ENCODE measurements at places on chromosomes 7 and 10.

- DNase-seq: no peak
Observed at GRCh38 chr7:139721821-139722220, 56.0 kb downstream of the HIPK2 start.

GRCh38 chr7:10779465-10780399 lies 193.9 kb upstream of the PHF14 start:
- DNase-seq: no peak

DNA sequence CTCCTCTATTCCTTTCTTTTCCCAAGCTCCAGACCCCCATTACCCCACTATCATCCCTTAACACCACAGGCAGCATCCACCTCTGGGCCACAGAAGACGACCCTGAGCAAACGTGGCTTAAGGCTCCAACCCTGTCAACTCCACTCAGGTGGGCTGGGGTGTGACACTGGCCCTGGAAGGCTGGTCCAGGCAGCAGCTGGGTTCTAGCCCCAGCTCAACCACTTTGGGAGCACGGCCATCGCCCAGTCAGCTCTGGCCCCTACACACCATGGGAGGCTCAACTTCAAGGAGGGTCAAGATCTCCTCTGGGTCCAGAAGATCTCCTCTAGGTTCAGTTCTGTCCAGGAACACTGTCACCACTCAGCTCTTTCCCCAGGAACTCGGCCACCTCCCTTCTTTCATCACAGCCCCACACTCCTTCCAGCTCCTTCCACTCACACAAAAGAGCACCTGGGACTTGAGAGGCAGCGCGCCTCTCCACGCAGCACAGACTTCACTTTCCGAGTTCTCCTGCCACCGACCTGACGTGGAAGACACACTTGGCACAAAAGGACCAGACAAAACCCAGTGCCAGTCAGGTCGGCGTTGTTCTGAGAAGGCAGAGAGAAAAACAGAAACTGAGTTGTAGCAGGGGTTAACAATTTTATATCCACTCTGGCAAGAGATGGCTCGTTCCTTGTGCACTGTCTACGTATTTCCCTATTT lies 84.1 kb downstream of the CTBP2 start:
- DNase-seq: no peak

DNA sequence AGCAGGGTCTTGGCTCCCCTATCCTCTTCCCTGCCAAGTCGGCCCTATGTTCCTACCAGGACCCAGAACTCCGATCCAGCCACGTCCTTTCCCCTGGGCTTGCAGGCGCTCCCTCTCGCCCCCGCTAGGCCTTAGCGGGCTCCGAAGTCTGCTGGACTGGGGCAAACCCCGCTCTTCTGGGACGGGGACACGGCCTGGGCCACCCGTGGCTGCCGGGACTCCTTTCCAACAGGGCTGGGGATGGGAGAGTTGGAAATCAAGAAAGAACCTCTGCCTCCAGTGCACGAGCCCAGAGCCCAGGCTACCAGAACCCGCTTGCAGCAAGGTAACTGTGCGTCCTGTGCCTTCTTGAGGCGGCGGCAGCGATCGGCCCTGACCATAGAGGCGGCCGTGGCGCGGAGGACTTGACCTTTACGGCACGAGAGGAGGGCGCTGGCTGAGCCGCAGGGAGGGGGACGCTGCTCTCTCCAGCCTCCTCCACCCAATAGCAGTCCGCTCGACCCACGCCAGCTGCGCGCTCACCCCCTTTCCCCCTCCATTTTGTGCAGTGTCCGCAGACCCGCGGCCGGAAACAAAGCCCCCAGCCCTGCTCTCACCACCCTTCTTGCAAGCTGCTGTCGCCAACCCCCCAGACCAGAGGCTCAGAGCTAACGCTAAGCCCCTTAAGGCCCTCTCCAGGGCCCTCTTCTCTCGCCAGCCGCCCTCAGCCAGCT lies 7.0 kb upstream of the HOXA11 start:
- DNase-seq: no peak

DNA sequence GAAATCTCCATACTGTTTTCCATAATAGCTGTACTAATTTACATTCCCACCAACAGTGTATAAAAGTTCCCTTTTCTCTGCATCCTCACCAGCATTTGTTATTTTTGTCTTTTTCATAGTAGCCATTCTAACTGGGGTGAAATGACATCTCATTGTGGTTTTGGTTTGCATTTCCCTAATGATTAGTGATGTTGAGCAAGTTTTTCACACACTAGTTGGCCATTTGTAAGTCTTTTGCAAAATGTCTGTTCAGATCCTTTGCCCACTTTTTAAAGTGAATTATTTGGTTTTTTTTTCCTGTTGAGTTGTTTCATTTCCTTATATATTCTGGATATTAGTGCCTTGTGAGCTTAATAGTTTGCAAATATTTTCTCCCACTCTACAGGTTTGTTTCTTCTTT lies 101.0 kb upstream of the NFE2L3 start:
- DNase-seq: no peak

- no peak for DNase-seq
Observed at GRCh38 chr10:122981066-122981464, 864 bp downstream of the PSTK start.

GRCh38 chr7:11698384-11698871 lies 133.6 kb downstream of the THSD7A start:
- no peak for DNase-seq

- no peak for DNase-seq
Observed at GRCh38 chr7:80439894-80440821, 71.7 kb downstream of the GNAT3 start.

GRCh38 chr7:157564517-157565177 lies 227.8 kb downstream of the DNAJB6 start:
- DNase-seq: no peak

DNA sequence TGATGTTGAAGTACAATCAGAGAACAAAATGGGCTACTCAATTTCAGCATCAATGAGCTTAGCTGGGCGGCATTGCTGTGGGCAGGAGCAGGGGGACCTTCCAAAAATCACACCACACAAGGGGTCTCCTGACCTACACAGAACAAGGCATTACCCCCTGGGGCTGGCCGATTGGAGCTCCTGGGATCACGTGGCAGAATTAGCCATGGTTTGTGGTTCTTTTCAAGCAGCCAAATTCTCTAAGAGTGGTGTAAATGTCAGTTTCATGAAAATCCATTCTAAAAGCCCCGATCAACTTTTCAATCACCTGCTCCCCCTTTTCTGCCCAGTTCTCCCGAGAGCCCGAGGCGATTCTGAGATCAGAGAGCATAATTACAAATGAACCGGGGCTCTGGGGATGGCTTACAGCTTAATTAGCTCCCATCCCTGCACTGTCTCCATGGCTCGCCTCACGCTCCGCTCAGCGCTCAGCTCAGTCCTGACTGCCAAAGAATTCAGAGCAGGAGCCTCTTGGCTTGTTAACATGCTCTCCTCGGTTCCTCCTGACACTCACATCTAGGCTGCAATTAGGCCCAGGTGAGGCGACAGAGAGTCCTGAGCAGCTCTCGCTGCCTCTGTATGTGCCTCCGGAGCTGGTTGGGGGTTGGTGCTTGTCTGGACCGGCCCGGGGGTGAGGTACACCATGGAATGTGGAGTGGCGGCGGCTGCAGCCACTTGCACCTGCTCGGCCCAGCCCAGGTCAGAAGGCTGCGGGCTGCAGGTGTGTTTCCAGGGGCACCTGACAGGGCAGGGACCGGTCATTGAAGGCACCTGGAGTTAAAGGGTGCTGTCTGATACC lies 111.8 kb downstream of the WDR11 start:
- DNase-seq: no peak

- DNase-seq: no peak
Observed at GRCh38 chr7:94406696-94407095, 12.0 kb downstream of the COL1A2 start.

GRCh38 chr7:146956321-146956720 lies 839.7 kb downstream of the CNTNAP2 start:
- DNase-seq: no peak

DNA sequence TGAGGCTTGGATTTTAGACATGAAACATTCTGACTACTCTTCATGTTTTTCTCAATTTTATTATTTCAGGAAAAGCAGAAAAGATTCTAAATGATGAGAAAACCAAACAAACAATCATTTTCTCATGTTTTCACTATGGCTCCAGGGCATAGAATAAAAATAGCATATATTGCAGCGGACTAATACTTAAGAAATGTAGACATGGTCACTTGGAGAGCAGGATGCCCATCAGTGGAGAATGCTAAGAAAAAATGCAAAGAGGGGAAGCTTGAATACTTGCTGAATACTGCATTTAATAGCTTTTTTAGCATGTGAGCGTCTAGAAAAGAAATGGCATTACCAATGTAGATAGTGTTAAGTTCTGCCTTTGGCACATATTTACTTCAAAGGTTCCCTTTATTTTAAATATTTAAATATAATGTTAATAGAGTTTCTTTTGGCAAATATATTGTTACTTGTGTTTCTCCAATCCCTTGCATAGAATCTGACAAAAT lies 107.9 kb downstream of the PPP1R17 start:
- no peak for DNase-seq

- DNase-seq: no peak
Observed at GRCh38 chr10:33706191-33706590, 371.7 kb upstream of the NRP1 start.

DNA sequence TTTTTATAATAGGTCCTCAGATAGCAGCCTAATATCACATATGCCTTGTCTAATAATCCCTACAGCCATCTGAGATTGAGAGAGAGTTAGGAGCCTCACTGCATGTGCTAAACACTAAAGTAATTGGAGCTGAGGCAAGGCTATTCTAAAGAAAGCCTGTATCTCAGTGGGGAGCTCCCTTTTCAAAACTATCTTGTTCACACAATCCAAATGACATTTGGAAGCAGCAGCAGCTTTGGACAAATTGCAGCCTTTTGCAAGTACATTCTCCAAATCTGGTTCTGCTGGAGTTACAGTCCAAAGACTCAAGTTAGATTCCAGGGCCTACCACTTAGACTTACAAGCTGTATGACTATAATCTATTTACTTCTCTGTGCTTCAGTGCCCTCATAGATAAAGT lies 104.5 kb downstream of the MACC1 start:
- no peak for DNase-seq

GRCh38 chr7:75885036-75885435 lies 6.2 kb downstream of the RHBDD2 start:
- DNase-seq: no peak

GRCh38 chr7:150404172-150404804 lies 25.2 kb downstream of the ZNF775 start:
- no peak for DNase-seq

GRCh38 chr7:114688443-114689055 lies 233.3 kb upstream of the MDFIC start:
- no peak for DNase-seq

- DNase-seq: no peak
Observed at GRCh38 chr7:29310625-29311024, 116.0 kb downstream of the CHN2 start.

- DNase-seq: no peak
Observed at GRCh38 chr10:130407052-130407451, 270.9 kb downstream of the GLRX3 start.

DNA sequence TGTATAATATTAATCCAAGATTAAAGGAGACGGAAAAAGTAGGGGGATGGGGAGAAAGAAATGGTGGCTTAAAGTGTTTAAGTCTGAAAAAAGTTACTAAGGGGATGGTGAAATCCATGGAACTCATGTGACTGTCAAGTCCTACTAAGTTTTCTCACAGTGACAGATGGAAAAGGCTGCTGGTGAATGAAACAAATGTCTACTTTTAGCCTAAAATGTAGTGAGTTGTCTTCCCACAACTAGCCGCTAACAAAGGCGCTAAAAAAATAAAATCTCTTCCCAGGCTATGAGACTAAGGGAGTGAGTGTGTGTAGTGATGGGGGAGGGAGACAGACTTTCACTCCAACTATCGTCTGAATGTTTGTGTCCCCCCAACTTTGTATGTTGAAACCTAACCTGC lies 12.6 kb downstream of the VIM start:
- DNase-seq: no peak

DNA sequence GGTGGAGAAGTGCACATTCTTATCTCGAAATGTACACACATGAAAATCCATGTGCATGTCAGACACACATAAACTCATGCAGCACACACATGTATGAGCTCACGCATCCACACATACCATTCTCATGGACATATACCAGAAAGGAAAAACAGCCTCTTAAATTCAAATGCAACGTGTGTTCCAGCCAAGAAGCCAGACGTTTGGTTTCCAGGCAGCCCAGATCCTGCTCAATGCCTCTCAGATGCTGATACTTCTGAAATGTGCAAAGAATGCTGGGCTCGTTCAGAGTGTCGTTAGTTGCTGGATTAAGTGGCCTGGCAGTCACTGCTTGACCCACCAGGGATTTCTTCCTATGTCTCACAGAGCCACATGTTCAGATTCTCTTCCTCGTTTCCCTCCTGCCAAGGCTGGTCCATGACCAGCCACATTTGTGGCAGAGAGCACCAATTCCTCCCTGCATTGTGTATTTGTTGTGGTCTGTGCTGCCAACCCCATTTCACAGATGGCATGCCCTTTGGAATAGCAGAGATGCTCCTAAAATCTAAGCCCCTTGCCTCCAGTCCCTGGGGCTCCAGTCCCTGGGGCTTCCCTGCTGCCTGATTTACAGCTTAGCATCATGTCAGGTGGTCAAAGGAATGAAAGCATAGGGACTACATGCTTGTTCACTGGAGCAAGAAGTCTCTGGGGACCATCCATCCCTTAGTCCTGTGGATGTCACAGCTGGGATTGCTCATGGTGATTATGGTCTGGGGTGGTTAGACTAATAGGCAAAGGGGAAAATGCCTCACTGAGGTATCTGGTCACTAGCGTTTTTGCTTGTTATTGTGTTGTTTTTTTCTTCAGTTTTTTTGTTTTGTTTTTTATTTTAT lies 426.6 kb downstream of the PLXNA4 start:
- DNase-seq: no peak

DNA sequence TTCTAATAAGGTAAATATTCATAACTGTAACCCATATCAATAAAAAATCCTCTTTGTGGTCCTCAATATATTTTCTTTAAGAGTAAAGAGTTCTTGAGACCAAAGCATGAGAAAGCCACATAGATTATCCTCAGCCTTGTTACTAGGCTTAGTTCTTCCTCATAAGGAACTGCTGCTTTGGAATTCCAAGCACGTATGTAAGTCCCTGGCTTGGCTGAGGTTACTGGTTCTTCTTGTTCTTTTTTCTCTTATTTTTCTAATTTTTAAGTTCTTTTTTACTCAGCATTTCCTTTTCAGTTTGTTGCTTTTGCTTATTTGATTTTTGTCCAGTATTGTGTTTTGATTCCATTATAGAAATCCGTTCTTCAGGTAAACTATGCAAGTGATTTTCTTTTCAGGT lies 127.3 kb downstream of the MARCHF5 start:
- DNase-seq: no peak

- no peak for DNase-seq
Observed at GRCh38 chr10:83283151-83283550, 856.2 kb upstream of the GHITM start.

- DNase-seq: no peak
Observed at GRCh38 chr7:149733131-149733923, 40.1 kb downstream of the ZNF467 start.

GRCh38 chr10:32253276-32253675 lies 93.7 kb downstream of the EPC1 start:
- DNase-seq: no peak

Measured in stimulated activated CD4-positive, alpha-beta T cell treated with anti-CD3 and anti-CD28 coated beads, Interleukin-1b, Interleukin-23, amount 100 ng/mL, for 1 hour (primary cell).